Endothelial cell (in vitro differentiated cells): ENCODE measurements at places on chromosomes 5 and 9. TPM values are rescaled to one million over a fixed set of nuclear protein-coding genes. Genes with fewer than 3 reads are reported as not detected.

UIMC1 gene
- 40.9 TPM for total RNA-seq

DNA sequence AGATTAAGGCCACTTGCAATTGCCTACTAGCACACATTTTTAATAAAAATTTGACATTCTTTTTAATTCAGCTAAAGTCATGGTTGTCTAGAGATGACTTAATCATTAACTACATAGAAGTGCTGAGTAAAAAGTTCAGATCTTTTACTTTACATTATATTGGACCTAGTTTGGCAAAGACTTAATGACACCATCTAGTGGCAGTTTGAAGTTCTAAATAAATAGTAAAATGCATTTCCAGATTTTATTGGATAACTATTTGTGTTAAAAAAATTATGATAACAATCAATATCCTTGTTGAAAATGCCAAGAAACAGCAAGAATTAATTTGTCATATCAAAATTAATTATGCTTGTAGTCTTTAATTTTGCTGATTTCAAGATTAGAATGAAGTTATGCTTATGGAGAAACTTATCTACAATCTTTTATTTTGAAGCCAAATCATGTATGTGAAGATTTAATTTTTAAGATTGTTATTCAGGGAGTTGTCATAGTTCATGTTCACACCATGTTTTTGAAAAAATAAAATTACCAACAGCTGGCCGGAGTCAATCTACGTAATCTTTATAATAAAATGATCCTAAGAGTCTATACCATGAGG is 69.6 kb upstream of the PJA2 start:
- no peaks in the 10 kb centered on the region for H3K36me3 ChIP-seq
- peaks cover 17% of the 10 kb centered on the region for H3K4me1 ChIP-seq
- H3K27ac ChIP-seq, result no peak overlapping the region

EDIL3 gene
- total RNA-seq, result 74.6 TPM

- DNase-seq, result no peak
- no peaks in the 10 kb centered on the region for H3K27me3 ChIP-seq
- no peak overlapping the region for H3K4me3 ChIP-seq
- no peaks in the 10 kb centered on the region for H3K4me1 ChIP-seq
- no peak overlapping the region for H3K27ac ChIP-seq
Measured at GRCh38 chr5:114332925-114333324, 28.9 kb upstream of the KCNN2 start.

- H3K4me3 ChIP-seq, result no peak overlapping the region
- no peak overlapping the region for H3K27ac ChIP-seq
- H3K4me1 ChIP-seq, result no peaks in the 10 kb centered on the region
- peaks cover 12% of the 10 kb centered on the region for H3K27me3 ChIP-seq
- DNase-seq, result no peak
Measured at GRCh38 chr9:113692256-113692655, 183.9 kb upstream of the ZNF618 start.
